ENCODE measurements at places on chromosomes 12 and 14.
A peak's percentile ranks its signal among the peaks of the same experiment; 100 is the strongest.

DNA sequence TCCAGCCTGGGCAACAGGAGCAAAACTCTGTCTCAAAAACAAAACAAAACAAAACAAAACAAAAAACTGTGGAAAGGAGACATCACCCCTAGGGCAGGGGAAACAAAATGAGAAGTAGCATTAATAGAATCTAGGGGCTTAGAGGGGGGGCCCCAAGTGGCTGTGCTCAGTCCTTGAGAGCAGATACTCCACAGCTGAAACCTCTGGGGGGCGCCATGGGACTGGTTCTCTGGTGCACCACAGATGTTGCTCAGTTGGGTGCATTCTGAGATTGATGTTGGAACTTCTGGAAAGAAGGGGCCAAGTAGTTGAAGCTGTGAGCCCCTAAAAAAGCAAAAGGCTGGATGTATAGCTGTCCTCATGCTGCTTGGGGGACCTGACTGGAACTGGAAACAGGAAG is 11.8 kb upstream of the SYNE2 start:
- no peak for DNase-seq

GRCh38 chr12:27179400-27180214 is 64.5 kb upstream of the STK38L start:
- DNase-seq, result peak; percentile 88

- no peak for DNase-seq
Observed at GRCh38 chr12:104460041-104460719, 3.4 kb downstream of the CHST11 start.

GRCh38 chr12:52168019-52168717 is 23.6 kb downstream of the KRT80 start:
- DNase-seq, result no peak

All from OCI-M1 (cell line).